ENCODE measurements at places on chromosomes 3 and 15. TPM values are rescaled to one million over a fixed set of nuclear protein-coding genes. Genes with fewer than 3 reads are reported as not detected.

Gene PTX3
- 0.25 TPM for total RNA-seq

Gene EOMES
- 14.4 TPM for total RNA-seq

GRCh38 chr3:189586941-189587663, 44.1 kb upstream of the TP63 start:
- no peak overlapping the region for H3K4me3 ChIP-seq
- no peaks in the 10 kb centered on the region for H3K4me1 ChIP-seq
- DNase-seq = no peak
- H3K27me3 ChIP-seq = no peaks in the 10 kb centered on the region
- no peak overlapping the region for H3K27ac ChIP-seq

DNA sequence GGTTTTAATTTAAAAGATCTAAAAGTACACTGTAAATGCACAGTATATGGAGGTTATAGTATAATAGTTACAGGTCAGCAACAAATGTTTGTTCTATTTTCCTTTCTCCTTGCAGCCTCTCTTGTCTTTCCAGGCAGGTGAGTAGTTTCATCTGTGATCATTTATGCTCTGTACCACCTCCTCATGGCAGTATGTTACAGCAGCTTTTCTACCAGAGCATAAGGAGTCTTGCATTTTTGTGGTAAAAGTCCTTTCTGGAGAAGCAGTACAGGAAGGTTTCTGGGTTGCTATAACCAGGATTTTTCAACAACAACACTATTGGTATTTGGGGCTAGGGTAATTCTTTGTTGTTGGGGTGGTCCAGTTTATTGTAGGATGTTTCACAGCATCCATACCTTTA, 59.5 kb downstream of the ZNF609 start:
- DNase-seq = no peak
- no peak overlapping the region for H3K4me3 ChIP-seq
- H3K36me3 ChIP-seq = no peaks in the 10 kb centered on the region
- no peak overlapping the region for H3K27ac ChIP-seq

Gene PLA1A
- total RNA-seq = not detected

DNA sequence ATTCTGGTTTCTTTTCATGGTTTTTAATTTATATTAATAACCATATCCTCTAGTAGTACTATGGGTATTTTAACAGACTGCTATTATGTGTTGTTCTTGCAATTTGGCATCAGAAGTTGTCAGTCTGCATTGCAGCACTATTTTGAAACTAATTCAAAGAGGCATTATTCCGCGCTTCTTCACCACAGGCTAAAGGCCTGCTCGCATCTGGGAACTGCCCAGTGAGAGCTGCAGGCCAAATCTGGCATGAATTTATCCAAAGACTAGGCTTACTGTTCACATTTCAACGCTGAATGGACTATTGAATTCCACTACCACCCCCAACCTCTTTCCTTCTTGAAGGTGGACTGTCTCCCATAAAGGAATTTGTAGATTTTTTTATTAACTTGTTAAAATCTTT, 310.4 kb upstream of the NR2F2 start:
- no peak overlapping the region for H3K4me3 ChIP-seq
- H3K36me3 ChIP-seq = no peaks in the 10 kb centered on the region
- no peak for DNase-seq
- H3K27me3 ChIP-seq = peaks cover 2% of the 10 kb centered on the region
- no peaks in the 10 kb centered on the region for H3K4me1 ChIP-seq
- no peak overlapping the region for H3K27ac ChIP-seq

Gene RPL35A
- 1,935 TPM for total RNA-seq

DNA sequence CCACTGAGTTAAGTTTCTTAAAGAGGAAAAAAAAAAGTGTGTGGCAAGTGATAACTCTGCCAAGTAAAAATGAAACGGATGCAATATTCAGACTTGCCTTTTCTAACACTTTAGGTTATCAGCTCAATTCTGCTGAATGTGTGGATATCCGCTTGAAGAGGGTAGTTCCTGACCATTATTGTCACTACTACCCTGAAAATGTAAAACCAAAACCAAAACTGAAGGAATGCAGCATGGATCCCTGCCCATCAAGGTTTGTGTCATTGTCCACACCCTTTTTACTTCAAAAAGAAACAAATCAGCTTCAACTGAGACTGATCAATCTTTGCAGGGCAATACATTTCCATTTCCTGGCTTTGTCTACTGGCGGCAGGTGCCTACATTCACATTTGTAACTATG, 236.1 kb downstream of the ADAMTSL3 start:
- H3K36me3 ChIP-seq = no peaks in the 10 kb centered on the region
- no peak for DNase-seq

Gene MCTP2
- total RNA-seq = 16.5 TPM

Gene PCLAF
- total RNA-seq = 2.3 TPM

DNA sequence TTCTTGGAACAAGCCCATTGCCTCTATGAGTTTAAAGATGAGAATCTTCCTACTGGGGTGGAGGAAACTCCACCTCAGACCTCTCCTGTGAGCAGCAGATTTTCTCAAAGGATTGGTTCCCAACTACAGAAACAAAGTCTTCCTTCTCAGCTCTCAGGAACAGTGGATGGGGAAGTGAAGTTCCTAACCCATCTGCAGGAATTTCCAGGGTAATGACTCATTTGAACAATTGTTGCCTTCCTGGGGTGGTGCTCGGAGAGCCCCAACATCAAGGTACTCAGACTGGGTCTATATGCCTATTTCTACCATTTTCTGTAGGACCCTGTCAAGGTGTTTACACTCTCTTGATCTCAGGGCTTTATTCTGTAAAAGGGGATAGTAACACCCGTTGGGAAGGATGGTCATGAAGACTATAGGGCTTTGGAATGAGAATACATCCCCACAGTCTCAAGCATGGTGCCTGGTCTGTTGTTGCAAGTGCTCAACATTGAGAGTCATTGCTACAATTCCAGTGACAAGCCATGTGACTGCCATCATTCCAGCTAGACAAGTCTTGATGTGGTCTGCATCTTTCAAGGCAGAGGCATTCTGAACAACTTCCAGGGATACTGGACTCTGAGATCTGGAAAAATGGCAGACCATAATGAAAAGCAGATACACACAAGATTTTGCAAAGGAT, 33.0 kb downstream of the TRIM42 start:
- no peaks in the 10 kb centered on the region for H3K27me3 ChIP-seq
- no peaks in the 10 kb centered on the region for H3K4me1 ChIP-seq
- no peak overlapping the region for H3K27ac ChIP-seq
- no peaks in the 10 kb centered on the region for H3K36me3 ChIP-seq

Gene SLC49A4
- total RNA-seq = 8.3 TPM

Gene INKA1
- 2.7 TPM for total RNA-seq

Gene EAF1
- 22.8 TPM for total RNA-seq

GRCh38 chr15:39756806-39757522, 25.7 kb downstream of the FSIP1 start:
- no peak overlapping the region for H3K4me3 ChIP-seq
- H3K27me3 ChIP-seq = no peaks in the 10 kb centered on the region
- H3K27ac ChIP-seq = no peak overlapping the region

DNA sequence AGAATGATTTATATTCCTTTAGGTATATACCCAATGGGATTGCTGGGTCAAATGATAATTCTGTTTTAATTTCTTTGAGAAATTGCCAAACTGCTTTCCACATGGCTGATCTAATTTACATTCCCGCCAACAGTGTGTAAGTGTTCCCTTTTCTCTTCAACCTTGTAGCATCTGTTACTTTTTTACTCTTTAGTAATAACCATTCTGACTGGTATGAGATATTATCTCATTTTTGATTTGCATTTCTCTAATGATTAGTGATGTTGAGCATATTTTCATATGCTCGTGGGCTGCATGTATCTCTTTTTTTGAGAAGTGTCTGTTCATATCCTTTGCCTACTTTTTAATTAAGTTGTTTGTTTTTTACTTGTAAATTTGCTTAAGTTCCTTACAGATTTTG, 1264.2 kb downstream of the OTOL1 start:
- no peaks in the 10 kb centered on the region for H3K36me3 ChIP-seq
- no peak for DNase-seq
- no peak overlapping the region for H3K27ac ChIP-seq
- H3K27me3 ChIP-seq = no peaks in the 10 kb centered on the region
- H3K4me1 ChIP-seq = no peaks in the 10 kb centered on the region
- no peak overlapping the region for H3K4me3 ChIP-seq

Gene PARP15
- total RNA-seq = 39.8 TPM

All from T-cell (primary cell).